ENCODE measurements at places on chromosomes 7 and 10.

DNA sequence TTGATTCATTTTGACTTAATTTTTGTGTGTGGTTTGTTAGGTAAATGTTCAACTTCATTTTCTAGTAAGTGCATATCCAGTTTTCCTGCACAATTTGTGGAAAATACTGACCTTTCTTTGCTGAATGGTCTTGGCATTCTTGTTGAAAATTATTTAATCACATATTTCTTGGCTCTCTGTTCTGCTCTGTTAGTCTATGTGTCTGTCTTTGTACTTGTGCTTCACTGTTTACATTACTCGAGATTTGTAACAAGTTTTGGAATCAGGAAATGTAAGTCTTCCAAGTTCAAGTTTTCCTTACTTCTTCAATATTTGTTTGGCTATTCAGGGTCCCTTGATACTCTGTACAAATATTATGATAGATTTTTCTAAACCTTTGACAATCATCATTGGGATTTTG is 838.2 kb upstream of the POM121L12 start:
- no peak for DNase-seq

GRCh38 chr7:84187813-84188510 is 6.6 kb downstream of the SEMA3A start:
- DNase-seq = no peak

GRCh38 chr7:46682836-46683624 is 762.0 kb upstream of the IGFBP3 start:
- DNase-seq = no peak

- no peak for DNase-seq
Measured at GRCh38 chr7:55026867-55027490, 8.2 kb downstream of the EGFR start.

- DNase-seq = no peak
Measured at GRCh38 chr7:128168667-128169210, 72.3 kb upstream of the LEP start.

- no peak for DNase-seq
Measured at GRCh38 chr7:6294839-6295238, 22.4 kb upstream of the CYTH3 start.

- DNase-seq = no peak
Measured at GRCh38 chr10:61627266-61627665, 35.5 kb upstream of the CABCOCO1 start.

DNA sequence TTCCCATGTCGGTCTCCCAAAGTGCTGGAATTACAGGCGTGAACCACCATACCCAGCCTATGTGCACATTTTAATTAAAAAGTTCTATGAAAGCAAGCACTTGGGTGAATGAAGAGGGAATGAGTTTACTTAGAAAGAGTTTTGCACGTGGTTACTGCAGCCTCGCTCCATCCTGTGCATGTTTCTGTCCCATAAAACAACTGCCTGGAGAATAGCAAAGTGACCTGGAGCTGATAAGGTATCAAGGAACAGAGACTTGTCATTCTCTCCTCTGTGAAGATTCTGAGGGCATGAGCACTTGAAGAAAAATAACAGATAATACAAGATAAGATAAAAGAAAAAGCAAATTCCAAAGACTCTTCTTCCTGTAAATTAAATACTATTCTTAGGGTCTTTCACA is 112.2 kb upstream of the JCAD start:
- no peak for DNase-seq

- no peak for DNase-seq
Measured at GRCh38 chr7:127245607-127246006, 7.1 kb downstream of the GRM8 start.

DNA sequence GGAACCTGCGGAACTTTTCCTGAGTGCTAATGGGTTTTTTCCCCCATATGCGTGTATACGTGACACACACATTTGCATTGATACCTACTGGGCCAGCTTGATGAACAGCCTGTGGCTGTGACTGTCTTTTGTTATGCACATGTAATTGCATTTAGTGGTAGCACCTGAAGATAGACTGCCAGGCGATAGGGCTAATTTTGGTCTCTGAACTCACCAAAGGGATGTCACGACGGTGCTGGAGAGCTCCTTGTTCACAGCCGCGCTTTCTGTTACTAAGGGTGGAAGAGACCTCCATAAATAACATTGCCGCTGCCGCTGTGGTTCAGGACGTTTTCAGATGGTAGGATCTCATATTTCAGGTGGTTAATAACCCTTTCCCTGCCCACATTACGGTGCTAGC is 133.2 kb downstream of the CAMK1D start:
- no peak for DNase-seq

GRCh38 chr7:2640846-2641316 is 9.1 kb downstream of the TTYH3 start:
- DNase-seq = no peak

DNA sequence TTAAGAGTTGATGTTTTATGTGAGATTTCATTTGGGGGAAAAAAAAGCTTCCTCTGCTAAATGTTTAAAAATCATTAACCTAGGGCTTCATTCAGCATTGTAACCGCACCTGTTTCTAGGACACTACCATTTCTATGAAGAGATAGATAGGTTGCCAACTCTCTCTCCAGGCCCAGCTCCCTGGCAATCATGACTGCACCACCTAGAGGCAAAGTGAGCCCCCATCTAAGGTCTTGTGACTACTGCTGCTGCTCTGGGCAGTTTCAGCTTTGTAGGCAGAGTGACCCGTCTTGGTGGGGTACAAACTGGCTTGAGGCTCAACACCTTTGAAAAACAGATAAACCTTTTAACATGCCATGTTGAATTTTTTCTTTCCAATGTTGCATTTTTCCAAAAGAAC is 27.3 kb upstream of the MRC1 start:
- DNase-seq = no peak

DNA sequence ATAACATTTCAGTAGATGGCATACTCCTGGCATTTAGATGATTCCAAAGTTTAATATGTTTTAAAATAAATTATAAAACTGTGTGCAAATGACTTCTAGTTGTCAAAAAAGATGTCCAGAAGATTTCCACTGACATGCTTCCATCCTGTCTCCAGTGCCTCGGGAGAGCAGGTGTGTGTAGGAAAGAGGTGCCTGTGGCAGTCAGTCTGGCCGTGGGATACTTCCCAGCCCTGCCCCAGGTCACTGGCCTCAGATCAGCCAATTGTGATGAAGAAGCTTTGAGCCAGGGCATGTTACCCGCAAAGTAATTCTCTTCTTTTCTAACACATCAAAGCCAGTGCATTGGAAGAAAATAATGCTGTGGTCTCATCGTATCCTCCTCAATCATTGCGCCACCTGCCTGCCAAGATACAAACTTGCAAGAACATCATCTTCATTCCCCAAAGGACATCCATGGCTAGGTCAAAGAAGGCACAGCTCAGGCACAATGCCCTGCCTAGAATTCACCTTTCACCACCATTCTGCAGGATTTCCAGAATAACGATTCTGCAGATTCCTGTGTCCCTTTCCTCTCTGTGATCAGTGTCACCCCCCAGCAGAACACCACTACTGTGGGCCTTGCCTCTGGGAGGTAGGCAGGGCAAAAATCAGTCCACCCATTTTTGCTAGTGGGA is 6.3 kb upstream of the KCNMA1 start:
- DNase-seq = no peak

DNA sequence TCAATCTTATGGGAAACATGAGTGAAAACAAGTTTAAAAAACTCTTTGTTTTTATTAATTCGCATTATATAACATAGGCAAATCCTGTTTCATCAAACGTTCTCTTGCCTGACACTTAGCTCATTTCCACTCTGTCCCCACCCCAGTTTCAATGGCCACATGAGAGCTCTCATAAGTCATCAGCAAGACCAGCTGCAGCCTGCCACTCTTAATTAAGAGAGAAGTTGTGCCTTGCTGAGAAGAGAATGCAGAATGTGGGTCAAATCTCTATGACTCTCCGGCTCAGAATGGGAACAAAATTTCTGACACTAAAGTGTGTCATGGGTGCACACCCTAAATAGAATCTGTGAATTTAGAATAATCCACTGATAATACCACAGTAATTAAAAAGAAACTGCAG is 39.6 kb downstream of the ASAH2 start:
- no peak for DNase-seq

DNA sequence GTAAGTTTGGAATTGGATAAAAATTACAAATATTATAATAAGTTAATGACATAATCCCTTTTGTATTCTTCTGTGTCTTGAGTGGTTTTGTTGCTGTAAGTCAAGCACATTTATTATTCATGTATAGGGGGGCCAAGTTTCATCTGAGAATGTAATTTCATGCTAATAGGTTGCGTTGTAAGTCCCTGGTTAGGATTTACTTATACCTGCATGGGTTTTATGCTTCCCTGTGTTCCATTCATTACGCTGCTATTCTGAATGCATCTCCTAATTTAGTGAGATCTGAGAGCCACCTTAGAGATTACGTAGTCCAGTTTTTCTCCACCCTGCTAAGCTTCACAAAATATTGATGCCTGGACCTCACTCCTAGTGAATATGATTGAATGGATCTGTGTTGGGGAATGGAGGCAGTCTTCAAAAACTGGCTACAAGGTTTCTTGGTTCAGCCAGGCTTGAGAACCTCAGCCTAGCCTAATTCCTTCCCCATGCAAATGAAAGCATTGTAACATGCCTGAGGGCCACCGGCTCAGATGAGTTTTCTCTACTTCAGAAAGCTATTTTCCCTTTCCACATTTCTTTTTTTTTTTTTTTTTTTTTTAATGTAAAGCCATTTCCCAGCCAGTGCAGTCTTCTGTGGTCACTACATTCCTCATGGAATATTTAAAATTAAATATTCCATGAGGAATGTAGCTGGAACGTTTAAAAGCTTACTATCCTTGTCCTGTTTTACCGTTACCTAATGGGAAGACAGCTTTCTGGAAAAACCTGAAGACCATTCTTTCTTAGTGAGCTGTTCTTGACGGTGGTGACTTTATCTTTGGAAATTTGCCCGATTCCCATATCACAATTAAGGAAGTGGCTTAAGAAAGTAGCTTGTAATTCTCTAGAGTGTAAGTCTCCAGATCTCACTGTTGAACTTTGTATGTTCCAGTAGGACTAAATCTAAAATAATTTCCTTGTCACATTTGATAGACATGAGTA is 16.0 kb downstream of the PAPSS2 start:
- DNase-seq = no peak

DNA sequence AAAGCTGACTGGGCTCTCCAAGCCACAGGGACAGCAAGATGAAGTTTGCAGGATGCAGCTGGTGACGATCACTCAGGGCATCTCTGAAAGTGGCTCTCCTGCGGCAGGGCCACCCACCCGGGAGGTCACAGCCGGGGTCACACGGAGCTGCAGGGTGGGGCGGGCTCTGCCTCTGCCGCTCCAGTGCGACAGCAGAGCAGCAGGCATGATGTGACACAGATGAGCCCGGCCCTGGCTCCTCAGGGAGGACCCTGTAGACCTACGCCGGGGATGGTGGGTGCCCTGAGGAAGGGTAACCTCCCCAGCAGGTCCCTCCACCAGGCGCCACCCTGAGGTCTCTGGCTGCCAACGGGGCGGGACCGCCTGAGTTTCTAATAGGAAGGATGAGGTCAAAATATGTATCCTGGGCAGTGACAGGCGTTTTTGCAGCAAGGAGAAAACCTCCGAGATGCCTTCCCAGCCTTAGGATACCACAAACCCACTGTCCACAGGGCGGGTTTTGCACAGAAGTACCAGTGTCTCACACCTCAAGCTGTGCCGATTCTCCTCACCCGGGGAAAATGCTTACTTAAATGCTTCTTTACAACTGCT is 114.8 kb upstream of the DIP2C start:
- no peak for DNase-seq

GRCh38 chr10:131155218-131155875 is 156.2 kb downstream of the TCERG1L start:
- DNase-seq = no peak

- DNase-seq = no peak
Measured at GRCh38 chr10:23540401-23541030, 101.6 kb downstream of the OTUD1 start.

DNA sequence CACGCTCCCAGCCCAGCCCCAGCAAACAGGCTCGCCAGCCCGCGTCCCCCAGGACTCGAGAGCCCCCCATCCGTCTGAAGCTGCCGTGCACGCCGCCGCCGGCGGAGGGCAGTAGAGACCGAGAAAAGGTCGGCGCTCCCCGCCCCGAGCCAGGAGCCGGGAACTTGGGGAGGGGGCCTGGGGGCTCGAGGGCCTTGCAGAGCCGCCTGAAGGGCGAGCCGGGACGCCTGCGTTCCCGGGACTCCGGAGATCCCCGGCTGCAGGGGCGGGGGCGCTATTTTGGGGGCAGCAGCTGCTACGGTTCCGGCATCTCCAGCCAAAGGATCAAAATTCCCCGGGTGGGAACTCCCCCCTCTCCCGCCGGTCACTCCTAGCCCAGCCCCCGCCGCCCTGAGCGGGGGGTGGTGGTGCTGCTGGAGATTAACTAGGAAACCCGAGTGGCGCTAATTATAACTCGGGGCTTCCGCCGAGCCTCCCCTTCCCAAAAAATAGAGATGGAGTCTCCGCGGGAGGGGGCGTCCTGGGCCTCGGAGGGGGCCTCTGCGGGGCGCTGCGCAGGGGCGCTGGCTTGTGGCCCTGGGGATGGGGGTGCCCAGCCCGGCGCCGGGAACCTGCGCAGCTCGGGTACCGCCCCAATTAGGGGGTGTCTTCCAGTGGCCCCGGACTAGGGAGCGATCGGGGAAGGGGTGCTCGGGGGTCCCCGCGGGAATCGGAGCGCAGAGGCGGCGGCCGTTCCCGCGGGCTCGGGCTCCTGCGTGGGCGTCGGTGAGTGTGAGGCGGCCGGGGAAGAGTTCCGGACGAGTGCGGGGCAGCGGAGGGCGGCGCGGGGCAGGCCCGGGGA is 608 bp downstream of the ACHE start:
- DNase-seq = peak; percentile 54

DNA sequence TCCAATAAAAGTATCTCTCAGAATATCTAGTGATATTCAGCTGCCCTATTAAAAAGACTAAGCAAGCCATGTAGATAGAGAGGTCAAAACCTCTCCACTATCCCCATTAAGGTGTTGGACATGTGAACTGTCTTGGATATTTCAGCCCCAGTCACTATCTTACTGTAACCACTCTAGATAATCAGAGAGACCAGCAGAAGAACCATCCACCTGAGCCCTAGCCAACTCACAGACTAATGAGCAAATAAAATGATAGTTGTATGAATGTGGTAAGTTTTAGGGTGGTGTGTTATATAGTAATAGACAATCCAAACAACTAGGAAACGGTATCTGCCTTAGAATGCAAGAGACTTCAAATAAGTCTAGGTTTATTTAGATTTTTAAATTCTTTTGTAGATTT is 268.6 kb upstream of the KLF14 start:
- no peak for DNase-seq
